NCI-H460 (cell line): ENCODE measurements at places on chromosomes 11 and 22.
A peak's percentile ranks its signal among the peaks of the same experiment; 100 is the strongest.

DNA sequence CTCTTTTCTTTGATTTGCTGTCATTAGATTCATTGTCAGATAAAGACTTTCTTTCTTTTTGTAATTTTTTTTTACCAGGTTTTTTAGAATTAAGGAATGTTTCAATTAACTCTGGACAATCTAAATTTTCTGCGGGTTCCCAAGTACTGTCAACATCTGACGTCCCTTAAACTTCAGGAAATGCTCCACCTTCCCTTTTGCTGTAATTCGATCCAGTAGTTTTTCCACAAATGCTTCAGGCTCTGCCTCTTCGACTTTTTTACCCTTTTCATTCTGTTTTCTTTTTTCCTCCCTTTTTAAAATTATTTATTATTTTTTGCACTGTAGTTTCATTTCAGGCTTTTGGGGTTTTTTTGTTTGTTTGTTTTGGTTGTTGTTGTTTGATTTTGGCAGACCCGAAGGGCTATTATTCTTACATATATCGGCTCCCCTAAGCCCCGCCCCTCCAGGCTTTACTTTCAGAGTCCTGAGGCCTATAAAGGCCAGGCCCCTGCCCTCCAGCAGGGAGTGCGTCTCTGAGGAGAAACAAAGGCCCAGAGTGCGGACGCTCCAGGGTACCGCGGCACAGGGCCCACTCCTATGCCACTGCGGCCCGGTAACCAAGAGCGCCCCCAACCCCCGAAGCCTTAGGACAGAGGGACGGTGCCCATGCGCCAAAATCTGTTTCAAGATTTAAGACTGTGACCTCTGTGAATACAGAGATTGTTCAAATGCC lies 116.4 kb downstream of the TYR start:
- DNase-seq: no peak

DNA sequence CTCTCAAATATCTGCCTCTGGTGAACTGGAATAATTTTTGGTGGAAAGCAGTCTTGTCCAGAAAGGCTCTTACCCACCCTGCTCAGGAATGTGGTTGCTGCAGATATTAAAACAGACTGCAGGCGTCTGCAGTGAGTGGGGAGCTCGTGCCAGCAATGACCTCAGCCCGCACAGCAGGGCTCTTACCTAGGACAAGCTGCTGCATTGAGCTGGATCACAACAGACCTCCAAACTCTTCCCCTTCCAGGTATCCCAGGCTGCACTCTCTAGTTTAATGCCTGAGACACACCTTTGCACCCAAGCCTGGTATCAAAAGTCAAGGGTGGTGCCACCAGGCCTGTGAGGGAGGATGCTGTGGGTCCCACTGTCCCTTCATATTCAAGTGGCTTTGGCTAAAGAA lies 69.7 kb upstream of the CDON start:
- no peak for DNase-seq

DNA sequence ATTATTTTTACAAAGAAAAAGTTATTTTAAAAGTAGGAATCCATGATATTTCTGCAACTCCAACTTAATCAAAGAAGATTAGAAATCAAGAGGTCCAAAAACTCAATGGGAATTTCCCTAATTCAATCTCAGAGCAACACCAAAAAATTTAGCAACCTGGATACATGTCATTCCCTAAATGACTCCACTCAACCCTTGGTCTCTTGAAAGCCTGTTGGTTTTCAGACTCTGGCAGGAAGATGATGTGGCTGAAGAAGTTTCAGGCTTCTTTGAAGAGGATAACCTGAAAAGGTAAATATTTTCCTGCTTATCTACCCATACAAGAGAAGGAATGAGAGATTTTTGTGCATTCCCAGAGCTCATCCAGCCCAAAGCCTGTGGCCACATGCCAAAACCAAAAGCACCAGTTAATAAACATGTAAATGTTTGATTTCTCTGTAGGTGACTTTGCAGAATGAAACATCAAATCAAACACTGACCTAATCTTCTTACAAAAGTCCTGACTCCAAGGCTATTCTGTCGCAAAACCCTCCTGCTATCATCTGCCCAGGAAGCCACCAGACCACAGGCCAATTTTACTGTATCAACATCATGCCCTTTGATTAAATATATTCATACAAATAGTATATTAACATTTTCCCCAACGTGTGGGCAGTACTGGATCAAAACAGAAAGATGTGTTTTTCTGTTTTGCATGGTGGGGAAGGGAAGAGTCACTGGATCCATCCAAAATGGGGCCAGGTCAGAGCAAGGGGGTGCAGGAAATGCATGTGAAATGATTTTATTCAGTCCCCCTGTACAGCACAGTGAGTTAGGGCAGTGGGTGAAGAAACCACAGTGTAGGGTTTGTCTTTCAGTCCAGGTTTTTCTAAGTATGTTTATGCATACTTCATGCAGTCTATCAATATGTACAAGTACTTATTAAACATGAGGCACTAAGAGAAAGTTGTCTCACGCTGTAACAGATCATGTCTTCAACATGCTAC lies 38.8 kb downstream of the SMCO4 start:
- no peak for DNase-seq

- DNase-seq: no peak
These were observed 8.4 kb upstream of the CD248 start for GRCh38 chr11:66325263-66325671.

DNA sequence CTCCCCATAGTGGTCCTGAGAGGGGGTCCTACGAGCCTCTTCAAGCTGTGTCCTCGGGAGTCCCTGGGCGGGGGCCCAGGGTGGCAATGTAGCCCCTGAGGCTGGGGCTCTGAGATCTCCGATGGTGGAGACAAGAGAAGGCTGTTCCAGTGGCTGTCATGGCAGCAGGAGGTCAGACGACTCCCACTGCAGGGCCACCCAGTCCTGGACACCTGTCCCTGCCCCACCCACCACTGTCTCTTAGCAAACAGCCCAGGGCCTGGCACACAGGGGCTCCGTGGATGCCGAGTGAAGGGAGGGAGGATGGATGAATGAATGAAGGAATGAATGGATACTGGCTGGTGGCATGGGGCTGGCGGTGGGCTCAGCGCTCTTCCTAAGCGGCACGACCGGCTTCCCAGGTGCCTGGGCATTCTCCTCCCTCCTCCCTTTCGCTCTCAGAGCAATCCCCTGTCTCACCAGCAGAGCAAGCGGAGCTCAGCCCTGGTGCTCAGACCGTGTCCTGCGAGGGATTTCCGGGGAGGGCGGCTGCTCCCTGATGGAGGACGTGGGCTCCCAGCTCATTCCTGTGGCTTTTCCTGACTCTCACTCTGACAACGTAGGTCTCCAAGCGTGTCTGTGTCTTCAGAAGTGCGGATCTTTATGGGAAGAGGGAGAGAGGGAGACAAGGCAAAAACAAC lies 1272.6 kb downstream of the BRD1 start:
- DNase-seq: no peak

- DNase-seq: no peak
These were observed 116.8 kb upstream of the NNMT start for GRCh38 chr11:114179234-114179941.

- DNase-seq: peak; percentile 40
These were observed 7.0 kb downstream of the GTF2H1 start for GRCh38 chr11:18329196-18329870.

DNA sequence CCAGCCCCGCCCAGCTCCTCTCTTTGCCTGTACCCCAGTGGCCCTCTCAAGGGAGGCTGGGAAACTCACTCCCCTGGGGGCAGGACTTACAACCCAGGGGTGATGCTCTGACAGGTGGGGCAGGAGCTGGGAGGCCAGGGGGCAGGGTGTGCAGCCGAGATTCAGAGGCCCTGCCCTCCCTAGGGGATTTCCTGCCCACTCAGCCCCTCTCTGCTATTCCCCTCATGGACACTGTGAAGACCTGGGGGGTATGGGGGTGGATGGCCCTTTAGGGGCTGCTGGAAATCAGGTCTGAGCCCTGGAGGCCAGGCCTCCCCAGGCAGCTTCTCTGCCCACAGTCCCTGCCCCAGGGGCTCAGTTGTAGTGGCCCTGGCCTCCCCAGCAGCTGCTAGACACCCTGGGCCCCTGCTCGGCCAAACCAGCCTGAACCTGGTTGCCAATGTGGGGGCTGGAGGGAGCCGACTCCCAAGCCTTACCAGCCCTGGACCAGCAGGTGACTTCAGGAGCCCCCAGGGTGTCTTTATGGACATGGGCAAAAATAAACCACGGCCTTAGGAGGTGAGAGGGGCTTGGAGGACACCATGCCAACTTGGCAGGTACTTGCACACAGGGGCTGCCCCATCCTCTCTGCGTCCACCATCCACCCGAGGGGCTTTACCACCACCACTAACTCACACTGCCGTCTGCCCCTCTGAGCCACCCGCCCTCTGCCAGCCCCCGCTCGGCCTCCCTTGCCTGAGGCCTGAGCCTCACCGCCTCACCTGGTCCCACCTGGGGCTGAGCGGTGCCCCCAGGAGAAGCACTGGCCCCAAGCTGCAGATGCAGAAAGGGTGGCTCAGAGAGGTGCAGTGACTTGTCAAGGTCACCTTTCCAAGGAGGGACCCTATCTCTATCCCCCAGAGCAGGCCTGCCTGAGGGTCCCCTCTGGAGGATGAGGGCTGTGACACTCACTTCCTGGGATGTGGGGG lies 2.8 kb upstream of the PHLDA2 start:
- DNase-seq: no peak

GRCh38 chr11:108818971-108819370 lies 154.1 kb downstream of the DDX10 start:
- no peak for DNase-seq

DNA sequence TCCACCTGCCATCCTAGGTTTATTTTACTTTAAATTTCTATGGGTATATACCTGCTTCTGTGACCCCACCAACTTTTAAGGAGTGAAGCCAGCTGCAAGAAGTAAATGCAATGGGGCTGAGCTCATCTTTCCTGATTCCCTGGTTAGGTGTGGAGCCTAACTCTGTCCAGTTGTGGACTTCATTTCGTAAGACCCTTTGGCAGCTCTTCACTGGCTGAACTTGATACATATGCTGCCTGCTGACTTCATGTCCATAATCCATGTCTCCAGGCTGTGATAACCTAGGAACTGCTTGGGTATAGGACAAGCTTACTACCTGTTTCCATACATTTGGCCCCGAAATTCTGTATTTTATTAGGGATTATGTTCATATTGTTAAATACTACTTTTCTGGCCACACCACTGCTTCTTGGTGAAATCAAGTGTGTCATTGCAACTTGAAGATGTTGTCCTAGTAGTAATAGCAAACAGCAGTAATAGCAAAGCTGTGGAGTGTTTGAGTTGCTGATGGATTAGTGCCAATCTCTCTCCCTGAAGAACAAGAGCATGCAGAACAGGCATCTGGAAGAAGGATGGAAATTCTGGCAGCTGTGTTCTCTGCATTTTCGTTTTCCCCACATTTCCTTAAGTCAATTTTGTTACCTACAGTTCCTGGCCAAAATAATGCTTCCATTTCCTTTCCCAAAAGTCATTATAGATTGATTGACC lies 31.2 kb downstream of the LDLRAD3 start:
- no peak for DNase-seq

- DNase-seq: no peak
These were observed 14.2 kb downstream of the ATM start for GRCh38 chr11:108237058-108237481.

GRCh38 chr11:86160541-86161149 lies 83.9 kb upstream of the EED start:
- no peak for DNase-seq

- no peak for DNase-seq
These were observed 13.7 kb upstream of the RAB38 start for GRCh38 chr11:88188932-88189253.

DNA sequence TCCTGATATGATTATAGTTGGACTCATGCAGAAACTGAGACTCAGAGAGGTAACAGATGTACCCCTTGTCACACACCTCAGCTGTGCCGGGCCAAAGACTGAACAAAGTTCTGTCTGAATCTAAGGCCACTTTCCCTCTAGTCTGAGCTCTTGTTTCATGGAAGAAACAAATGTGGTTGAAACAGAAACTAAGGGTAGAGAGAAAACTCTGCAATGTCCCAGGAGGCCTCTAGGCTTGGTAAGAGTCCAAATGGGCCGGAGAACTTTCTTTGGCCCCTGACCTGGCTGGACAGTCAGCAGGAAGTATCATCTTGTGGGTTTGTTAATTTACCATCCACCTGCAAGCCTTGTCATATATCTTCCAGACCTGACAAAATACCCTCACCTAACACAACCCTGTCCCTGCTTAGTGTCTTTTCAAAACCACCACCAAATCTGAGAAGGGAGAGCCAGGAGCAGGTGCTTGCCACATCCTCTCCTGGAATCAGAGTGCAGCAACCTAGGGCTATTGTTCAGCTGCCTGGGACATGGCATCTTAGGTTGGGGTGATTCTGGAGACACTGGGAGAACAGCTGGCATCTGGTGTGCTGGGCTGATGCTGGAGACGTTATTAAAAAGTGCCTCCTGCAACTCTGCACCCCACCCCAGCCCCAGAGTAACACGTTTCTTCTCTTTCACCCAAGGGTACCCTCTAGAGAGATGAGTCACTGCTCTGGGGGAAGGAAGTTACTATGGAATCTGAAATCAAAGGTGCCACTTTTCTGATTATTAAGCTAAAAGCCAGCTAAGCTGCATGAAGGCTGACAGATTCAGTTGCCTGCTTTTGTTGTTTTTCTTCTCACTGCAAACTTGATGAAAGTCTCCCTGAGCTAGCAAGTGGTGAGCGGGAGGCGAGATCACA lies 126.3 kb upstream of the TIMP3 start:
- no peak for DNase-seq

DNA sequence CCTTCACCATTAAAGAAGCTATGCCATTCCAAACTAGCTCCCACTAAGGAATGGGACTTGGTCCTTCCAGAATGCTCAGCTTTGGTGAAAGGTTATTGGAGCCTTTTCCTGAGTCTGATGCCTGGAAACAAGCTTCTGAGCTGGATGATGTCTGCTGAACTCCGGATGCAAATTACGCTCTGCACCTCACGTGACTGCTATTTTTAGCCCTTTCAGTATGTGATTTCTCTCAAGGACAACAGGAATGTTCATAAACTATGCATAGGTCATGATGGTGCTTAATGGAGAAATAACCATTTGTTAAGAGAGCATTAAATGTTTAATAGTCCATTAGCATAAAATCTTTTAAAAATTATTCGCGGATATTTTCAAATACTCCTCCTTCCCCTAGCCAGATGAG lies 631.4 kb upstream of the KIRREL3 start:
- DNase-seq: no peak

- no peak for DNase-seq
These were observed 8.8 kb upstream of the SCUBE1 start for GRCh38 chr22:43351966-43352345.

- no peak for DNase-seq
These were observed 1116.6 kb downstream of the BRD1 start for GRCh38 chr22:48711031-48711431.

- no peak for DNase-seq
These were observed 1.4 kb downstream of the C11orf24 start for GRCh38 chr11:68270196-68271022.

GRCh38 chr11:118914178-118914918 lies 11.4 kb downstream of the BCL9L start:
- DNase-seq: no peak

DNA sequence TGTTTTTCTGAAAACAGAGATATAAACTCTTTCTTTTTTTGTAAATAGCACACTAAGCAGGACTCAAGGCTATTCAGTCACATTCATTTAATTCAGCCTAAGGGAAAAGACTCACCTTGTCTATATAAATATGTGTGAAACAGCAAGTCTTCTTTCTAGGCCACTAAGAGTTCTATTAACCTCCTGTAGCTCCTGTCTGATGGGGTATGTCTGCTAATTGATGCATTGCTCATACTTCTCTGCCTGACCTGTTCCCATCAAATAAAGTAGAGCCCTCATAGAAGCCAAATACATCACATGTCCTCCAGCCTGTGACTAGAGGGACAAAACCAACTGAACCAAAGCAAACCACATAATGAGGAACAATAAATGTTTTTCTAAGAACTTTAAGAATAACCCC lies 68.2 kb downstream of the MSANTD4 start:
- no peak for DNase-seq

GRCh38 chr11:99368583-99368982 lies 347.8 kb downstream of the CNTN5 start:
- DNase-seq: no peak
